CD4-positive, CD25-positive, alpha-beta regulatory T cell (primary cell): ENCODE measurements at places on chromosomes 13 and 19. TPM values are rescaled to one million over a fixed set of nuclear protein-coding genes. Genes with fewer than 3 reads are reported as not detected.

The CYP2S1 gene
- total RNA-seq: not detected

The GARIN5A gene
- 0.64 TPM for total RNA-seq

The SACS gene
- total RNA-seq: 23.4 TPM

The TRPC4 gene
- not detected for total RNA-seq

The EDNRB gene
- total RNA-seq: not detected

The ZNF562 gene
- 13.5 TPM for total RNA-seq

The ZNF793 gene
- 4.5 TPM for total RNA-seq

The ANKRD27 gene
- total RNA-seq: 39.0 TPM

The FBXO17 gene
- not detected for total RNA-seq

The ADGRE3 gene
- total RNA-seq: not detected

The DBP gene
- total RNA-seq: 37.7 TPM

The CD33 gene
- total RNA-seq: 0.99 TPM

The PLVAP gene
- total RNA-seq: not detected

The SLC6A16 gene
- 8.6 TPM for total RNA-seq

The ZNF208 gene
- total RNA-seq: 1.0 TPM

The S1PR4 gene
- total RNA-seq: 159 TPM

The TINCR gene
- total RNA-seq: 3.1 TPM

The MISP3 gene
- 0.91 TPM for total RNA-seq

The LMTK3 gene
- total RNA-seq: 6.3 TPM

The WDR87 gene
- not detected for total RNA-seq
